ENCODE measurements at places on chromosomes 1 and 21.

DNA sequence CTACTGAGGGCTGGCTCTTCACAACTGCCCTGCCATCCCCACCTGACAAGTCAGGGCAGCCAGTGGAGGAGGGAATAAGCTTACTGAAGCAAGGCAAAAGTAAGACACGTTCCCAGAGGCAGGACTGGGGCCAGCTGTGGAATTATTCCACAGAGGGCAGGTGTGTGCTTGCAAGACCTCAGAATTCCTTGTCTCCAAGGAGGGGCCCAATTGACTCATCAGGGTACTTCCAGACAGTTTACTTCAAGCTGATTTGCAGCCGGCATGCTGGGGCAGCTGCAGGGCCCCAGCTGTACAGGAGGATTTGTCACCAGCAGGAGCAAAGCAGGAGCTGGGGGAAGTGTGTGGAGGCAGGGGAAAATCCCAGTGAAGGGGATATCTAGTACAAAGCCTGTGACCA is 167.5 kb upstream of the CAMK1G start:
- DNase-seq = no peak

- DNase-seq = no peak
These were observed 38.6 kb downstream of the LHX4 start for GRCh38 chr1:180268556-180269075.

GRCh38 chr1:92536211-92536979 is 49.7 kb upstream of the GFI1 start:
- peak; percentile 10 for DNase-seq

DNA sequence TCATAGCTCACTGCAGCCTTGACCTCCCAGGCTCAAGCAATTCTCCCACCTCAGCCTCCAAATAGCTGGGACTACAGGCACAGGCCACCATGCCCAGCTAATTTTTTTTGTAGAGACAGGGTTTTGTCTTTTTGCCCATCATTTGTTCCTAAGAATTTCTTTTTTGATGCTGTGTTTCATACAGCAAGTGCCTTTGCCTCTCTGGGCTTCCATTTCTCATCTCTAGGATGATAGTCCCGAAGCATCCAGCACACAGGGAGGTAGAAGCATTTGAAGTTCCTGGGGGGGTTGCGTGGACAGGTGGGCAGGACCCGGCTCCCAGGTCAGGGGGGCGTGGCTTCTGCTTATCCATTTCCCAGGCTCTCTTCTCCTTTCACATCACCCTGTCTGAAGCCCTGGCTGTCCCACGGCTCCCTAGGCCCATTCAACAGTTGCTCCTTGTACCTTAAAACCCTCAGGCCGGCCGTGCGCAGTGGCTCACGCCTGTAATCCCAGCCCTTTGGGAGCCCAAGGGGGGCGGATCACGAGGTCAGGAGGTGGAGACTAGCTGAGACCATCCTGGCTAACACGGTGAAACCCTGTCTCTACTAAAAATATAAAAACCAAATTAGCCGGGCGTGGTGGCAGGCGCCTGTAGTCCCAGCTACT is 3.4 kb downstream of the ATP13A2 start:
- no peak for DNase-seq

DNA sequence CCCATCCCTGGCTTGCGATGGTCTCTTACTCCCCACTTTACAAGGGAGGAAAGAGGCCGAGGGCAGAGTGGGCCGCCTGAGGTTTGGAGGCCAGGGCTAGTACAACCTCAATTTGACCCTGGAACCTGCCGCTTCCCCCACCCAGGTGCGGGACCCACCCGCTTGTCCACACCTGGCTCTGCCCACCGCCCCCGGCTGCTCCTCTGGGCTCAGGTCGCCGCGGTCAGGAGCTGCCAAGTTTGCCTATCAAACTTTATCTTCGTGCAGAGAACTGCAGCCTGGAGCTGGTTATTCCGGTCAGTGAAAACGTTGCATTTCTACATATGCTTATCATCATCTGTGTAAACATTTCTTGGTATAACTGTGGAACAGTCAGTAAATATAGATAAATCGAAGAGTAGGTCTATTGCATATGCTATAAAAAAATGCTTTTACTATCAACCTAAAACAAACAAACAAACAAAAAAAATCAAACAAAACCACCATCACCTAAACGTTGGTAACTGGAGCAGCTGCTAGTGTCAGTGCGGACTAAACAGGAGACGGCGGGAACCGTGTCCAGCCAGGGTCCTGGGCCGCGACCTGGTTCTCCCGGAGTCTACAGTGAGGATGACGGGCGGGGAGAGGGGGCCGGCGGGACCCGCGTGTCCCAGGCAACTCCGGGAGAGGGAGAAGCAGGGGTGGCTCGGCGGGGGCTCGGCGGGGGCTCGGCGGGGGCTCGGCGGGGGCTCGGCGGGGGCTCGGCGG is 906 bp upstream of the ADARB1 start:
- no peak for DNase-seq

Data from activated CD4-positive, alpha-beta T cell treated with anti-CD3 and anti-CD28 coated beads for 4 hours (primary cell).